Lung (tissue), 17 donors: ENCODE measurements at places on chromosomes 5 and 9. TPM values are rescaled to one million over a fixed set of nuclear protein-coding genes. Genes with fewer than 3 reads are reported as not detected.

- DNase-seq: no peak
These were observed 111.2 kb downstream of the SH3TC2 start for GRCh38 chr5:148951612-148952011.

- DNase-seq: no peak
These were observed 29.4 kb upstream of the JMY start for GRCh38 chr5:79206541-79206940.

- no peak for DNase-seq
These were observed 20.0 kb downstream of the PIP5K1B start for GRCh38 chr9:68725070-68725469.

KCNV2 gene
- polyA plus RNA-seq: not detected

CHMP5 gene
- 87.5 TPM for polyA plus RNA-seq
